ENCODE measurements at places on chromosomes 2 and 18. TPM values are rescaled to one million over a fixed set of nuclear protein-coding genes. Genes with fewer than 3 reads are reported as not detected.

GRCh38 chr2:217434180-217434975 is 568.4 kb downstream of the TNS1 start:
- DNase-seq, result peak; percentile 84

DNA sequence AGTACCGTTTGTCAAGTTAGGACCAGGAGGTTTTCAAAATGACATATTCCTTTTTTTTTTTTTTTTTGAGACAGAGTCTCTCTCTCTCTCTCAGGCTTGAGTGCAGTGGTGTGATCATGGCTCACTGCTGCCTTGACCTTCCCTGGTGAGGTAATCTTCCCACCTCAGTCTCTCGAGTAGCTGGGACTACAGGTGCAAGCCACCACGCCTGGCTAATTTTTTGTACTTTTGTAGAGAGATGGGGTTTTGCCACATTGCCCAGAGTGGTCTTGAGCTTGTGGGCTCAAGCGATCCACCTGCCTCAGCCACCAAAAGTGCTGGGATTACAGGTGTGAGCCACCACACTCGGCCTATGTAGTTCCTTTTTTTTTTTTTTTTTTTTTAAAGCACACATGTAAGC is 127.9 kb upstream of the SEC11C start:
- DNase-seq, result no peak

DPP4 gene
- total RNA-seq, result 15.2 TPM

ARHGAP25 gene
- 4.7 TPM for total RNA-seq

DNA sequence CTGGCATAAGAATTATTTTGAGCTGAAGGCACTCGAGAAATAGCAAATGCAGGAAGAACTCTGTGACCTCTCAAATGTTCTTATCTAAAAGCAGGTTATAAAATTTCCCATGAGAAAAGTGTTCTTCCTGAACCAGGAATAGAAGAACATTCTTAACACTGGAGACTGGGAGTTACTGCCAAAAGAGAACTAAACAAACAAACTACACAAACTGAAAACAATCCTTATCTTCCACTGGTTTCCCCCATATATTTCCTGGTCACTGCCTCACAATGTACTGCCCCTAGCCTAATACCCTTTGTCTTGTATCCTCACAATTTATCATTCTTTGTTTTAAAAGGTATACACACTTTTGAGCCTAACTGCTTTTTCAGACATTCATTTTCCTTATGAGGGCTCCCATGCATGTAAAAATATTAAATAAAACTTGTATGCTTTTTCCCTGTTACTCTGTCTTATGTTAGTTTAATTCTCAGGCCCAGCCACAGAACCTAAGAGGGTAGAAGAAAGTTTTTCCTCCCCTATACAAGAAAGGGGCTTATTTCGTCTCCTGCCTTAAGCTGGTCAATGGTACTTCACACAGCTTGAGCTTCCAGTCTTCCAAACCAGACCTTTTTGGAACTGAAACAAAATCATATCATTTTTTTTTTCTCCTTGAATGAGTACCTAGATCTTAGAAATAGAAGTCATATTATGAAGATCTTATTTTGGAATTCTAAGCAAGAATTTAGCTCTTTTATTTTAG is 110.6 kb downstream of the MSTN start:
- DNase-seq, result no peak

DNA sequence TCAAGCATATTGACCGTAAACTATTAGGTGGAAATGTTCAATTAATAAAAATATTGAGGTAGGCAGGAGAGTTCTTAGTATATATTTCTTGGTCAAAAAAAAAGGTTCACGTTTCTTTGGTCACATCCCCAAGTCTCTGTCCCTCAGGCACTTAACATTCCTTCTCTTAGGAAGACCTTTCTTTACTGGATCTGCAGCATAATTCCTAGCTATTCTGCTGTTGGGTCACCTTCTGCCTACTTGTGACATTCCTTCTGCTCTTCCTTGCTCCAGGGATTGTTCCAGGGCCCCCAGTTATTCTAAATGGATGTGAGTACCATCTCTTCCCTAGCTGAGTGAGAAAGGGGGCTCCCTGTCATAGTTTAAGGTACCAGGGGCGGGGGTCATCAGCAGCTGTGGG is 4.2 kb downstream of the UGP2 start:
- no peak for DNase-seq

GRCh38 chr2:230920167-230920566 is 4.9 kb downstream of the GPR55 start:
- peak; percentile 7 for DNase-seq

DNA sequence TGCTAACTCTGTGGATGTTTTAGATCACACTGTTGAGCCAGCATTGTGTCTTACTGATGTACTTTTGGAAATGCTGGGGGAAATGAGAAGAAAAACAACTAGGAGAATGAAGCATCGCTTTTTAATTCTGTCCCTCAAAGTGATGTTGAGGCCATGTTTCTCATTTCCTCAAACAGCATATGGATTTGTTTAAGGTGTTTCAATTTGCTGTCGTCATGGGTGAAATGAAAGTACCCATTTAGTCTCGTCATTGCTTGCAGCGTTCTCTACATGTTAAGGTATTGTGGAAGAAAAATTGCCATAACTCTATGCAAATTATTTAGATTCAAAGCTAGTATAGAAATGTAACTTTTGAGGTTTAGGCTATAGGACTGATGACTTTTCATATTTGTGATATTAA is 151.3 kb downstream of the KCTD1 start:
- DNase-seq, result no peak

- no peak for DNase-seq
Observed at GRCh38 chr18:58253871-58254270, 209.8 kb downstream of the NEDD4L start.

DNA sequence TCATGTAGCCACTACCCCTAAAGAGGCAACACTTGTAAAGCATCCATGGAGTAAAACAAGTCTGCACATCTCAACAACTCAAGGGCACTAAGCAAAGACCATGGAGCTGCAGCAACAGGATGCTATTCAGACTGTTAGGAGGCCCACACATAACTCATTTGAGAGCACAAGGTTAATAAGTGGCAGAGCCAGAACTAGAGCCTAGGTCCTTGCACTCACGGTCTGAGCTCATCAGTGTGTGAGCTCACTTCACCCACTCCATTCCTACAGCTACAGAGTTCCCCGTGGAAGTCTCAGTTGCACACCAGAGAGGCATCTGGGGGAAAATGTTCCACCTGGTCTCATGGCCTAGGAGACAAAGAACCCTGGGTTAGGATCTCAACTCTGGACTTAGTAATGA is 35.0 kb downstream of the TTC32 start:
- DNase-seq, result no peak

- no peak for DNase-seq
Observed at GRCh38 chr18:39198376-39198775, 1632.8 kb upstream of the CELF4 start.

GRCh38 chr2:96642564-96643360 is at the start of gene FER1L5:
Gene FER1L5, plus strand, starts transcription at chr2:96642764. Its CDS starts 73 bp downstream, at chr2:96642837.
- no peak for DNase-seq

DNA sequence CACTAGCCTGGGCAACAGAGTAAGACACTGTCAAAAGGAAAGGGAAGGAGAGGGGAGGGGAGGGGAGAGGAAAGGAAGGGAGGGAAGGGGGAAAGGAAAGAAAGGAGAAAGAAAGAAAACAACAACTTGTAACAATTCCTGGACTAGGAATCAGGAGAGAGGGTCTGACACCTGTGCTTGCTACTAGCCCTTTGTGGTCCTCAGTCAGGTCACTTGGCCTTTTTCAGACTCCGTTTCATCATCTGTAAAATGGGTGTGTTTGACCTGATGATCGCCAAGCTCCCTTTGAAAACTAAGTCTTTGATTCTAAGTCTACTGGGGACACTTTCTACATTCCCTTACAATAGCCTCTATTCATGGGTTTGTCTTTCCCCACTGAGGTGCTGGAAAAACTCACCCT is 11.4 kb upstream of the ATP8B1 start:
- DNase-seq, result no peak

- no peak for DNase-seq
Observed at GRCh38 chr18:79615091-79615490, 64.5 kb upstream of the CTDP1 start.

- no peak for DNase-seq
Observed at GRCh38 chr2:24351627-24351938, 8.8 kb downstream of the ITSN2 start.

TANC1 gene
- total RNA-seq, result 5.0 TPM
